Pancreas (tissue), 10 donors: ENCODE measurements at places on chromosomes 11 and 22. TPM values are rescaled to one million over a fixed set of nuclear protein-coding genes. Genes with fewer than 3 reads are reported as not detected.

- H3K27ac ChIP-seq = no peak overlapping the region
- no peaks in the 10 kb centered on the region for H3K27me3 ChIP-seq
- DNase-seq = no peak
- no peak overlapping the region for H3K4me3 ChIP-seq
Measured at GRCh38 chr22:22933100-22933806, 45.6 kb downstream of the IGLL5 start.

DNA sequence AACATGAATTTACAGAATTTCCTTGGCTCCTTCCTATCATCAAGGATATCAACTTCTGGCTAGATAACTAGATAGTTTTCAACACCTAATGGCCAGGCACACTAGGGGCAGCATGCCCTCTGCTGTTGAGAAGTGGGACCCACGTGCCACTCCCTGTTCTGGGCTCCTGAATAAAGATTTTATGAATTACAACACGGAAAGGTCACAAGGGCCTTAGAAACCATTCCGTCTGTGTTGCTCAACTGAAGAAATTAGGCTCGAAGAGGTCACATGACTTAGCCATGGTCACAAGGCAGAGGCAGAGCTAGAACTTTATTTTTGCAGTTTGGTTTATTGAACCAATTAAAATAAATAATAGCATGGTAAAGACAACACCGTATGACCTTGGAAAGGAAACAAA lies 36.0 kb downstream of the PRCP start:
- H3K4me3 ChIP-seq = no peak overlapping the region
- DNase-seq = peak; percentile 20
- no peaks in the 10 kb centered on the region for H3K27me3 ChIP-seq
- no peaks in the 10 kb centered on the region for H3K36me3 ChIP-seq

- H3K36me3 ChIP-seq = no peaks in the 10 kb centered on the region
- no peak overlapping the region for H3K4me3 ChIP-seq
- H3K27me3 ChIP-seq = no peaks in the 10 kb centered on the region
- no peak for DNase-seq
- H3K4me1 ChIP-seq = no peaks in the 10 kb centered on the region
Measured at GRCh38 chr22:45771711-45772110, 100.1 kb downstream of the ATXN10 start.

DNA sequence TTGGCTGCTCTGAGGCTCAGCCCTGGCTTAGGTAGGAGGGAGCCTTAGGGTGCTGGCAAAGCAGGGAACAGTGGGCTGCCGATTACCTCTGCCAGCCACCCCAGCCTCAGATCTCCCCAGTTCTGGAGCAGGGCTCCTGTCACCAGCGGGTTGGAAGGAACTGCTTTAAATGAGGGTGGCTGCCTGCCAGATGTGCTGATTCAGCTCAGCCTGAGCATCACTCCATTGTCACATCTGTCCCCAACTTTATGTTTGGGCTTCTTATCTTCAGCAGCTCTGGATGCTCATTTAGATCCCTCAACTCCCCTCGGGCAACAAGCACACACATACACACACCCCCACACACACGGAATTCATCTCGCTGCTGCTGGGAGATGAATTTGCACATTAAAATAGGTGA lies 16.9 kb upstream of the ANKK1 start:
- no peak overlapping the region for H3K4me3 ChIP-seq
- H3K27ac ChIP-seq = no peak overlapping the region
- DNase-seq = no peak
- H3K27me3 ChIP-seq = no peaks in the 10 kb centered on the region

DNA sequence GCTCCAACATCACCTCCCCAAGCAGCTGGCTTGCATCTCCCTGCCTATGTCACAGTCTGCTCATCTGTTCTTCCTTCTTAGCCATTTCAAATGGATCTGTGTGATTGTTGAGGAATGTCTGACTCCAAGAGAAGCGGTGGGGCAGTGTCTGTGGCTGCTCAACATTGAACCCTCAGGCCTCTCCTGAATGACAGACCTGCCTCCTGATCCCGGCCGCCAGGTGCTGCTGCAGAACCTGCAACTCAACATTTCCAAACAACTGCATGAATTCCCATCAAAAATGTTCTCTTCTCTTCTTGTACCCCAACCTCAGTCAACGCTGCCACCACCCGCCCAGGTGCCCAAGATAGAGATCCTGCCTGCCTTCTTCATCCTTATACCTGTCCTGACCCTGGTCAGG lies 132.5 kb downstream of the FBXO7 start:
- no peak for DNase-seq
- no peak overlapping the region for H3K4me3 ChIP-seq
- no peaks in the 10 kb centered on the region for H3K27me3 ChIP-seq
- H3K27ac ChIP-seq = no peak overlapping the region

- H3K4me1 ChIP-seq = no peaks in the 10 kb centered on the region
- no peaks in the 10 kb centered on the region for H3K27me3 ChIP-seq
- no peak overlapping the region for H3K4me3 ChIP-seq
- no peak overlapping the region for H3K27ac ChIP-seq
- DNase-seq = no peak
Measured at GRCh38 chr11:47331454-47332302, 20.8 kb downstream of the MYBPC3 start.

- no peaks in the 10 kb centered on the region for H3K4me1 ChIP-seq
- DNase-seq = no peak
- H3K27me3 ChIP-seq = no peaks in the 10 kb centered on the region
- H3K27ac ChIP-seq = no peak overlapping the region
- H3K36me3 ChIP-seq = no peaks in the 10 kb centered on the region
- no peak overlapping the region for H3K4me3 ChIP-seq
Measured at GRCh38 chr22:19823902-19824211, 30.8 kb downstream of the GNB1L start.

GRCh38 chr11:57370251-57370650 lies 10.7 kb downstream of the PRG3 start:
- no peaks in the 10 kb centered on the region for H3K27me3 ChIP-seq
- no peak overlapping the region for H3K4me3 ChIP-seq
- no peak overlapping the region for H3K27ac ChIP-seq
- no peak for DNase-seq
- H3K36me3 ChIP-seq = no peaks in the 10 kb centered on the region

DNA sequence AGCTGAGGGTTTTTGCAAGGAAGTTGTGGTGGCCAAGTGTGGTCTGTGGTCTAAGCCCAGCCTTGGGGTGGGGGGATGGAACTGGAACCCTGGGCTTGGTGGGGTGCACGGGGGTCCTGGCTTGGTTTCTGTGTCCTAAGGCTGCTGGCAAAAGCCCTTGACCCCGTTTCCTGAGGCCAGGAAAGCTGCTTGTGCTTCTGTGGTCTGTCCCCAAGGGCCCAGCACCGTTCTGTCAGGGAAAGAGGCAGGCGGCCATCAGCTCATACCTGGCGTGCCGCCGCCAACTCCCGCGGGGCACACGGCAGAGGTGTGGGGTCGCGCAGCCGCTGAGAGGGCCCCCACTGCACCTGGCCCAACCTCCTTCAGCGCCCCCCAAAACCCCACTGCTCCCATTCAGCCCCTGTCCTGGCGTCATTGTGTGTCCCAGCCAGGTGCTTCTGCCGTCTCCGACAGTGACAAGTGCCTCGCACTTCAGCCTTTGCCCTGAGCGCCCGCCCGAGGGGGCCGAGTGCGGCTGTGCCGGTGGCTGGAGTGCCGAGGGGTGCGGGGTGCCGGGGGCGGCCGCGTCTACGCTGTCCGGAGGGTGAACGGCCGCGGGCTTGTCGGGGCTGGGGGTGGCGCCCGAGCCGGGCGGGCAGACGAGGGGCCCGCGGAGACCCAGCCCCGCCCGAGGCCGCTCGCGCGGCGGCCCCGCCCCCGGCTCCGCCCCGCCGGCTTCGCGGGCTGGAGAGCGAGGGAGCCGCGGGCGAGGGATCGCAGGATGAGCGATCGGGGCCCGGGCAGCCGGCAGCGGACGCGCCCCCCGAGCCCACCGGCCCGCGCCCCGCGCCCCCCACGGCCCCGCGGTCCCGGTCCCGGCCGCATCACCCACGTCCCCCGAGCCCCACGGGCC lies at the start of gene CNIH2:
Gene CNIH2 (plus strand): TSS at position 705 of the 892 bp plus-strand sequence. CDS start 282 bp downstream, outside the sequence.
- H3K4me3 ChIP-seq = no peak within 1 kb of the TSS
- H3K4me1 ChIP-seq = no peaks in the 10 kb centered on the region
- no peaks in the 10 kb centered on the region for H3K27me3 ChIP-seq
- peak; percentile 59 for DNase-seq
- no peaks in the 10 kb centered on the region for H3K36me3 ChIP-seq

DNA sequence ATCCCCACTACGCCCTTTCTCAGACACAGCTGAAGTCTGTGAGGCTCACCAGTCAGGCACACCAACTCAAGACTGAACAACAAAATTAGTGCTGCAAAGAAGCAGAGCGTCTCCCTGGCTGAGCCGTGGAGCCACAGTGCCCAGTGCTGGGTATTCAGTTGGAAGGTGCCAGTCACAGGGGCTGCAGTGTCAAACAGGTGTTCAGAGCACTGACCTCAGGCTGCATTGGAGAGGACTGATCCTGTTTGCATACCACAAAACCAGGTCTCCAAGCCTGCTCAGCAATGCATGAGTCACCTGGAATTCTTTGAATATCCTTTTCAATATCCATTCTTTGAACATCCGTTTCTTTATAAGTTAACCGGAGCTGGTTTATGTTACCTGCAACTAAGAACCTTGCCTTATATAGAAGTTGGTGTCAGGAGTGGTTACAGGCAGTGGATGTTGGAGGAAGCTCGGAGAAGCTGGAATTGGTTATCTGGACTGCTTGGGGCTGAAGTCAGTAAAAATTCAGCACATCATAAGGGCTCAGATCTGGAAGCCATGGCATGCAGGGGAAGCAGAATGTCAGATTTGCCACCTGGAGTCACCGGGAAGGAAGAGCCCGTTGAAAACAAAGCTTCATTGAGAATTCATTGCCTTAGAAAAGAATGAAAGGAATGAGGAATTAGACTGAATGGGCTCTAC lies 30.3 kb downstream of the PDGFB start:
- no peaks in the 10 kb centered on the region for H3K27me3 ChIP-seq
- DNase-seq = no peak
- H3K4me3 ChIP-seq = no peak overlapping the region
- no peaks in the 10 kb centered on the region for H3K36me3 ChIP-seq
- H3K27ac ChIP-seq = peak overlapping the region; percentile 51

- H3K4me1 ChIP-seq = peaks cover 25% of the 10 kb centered on the region
- DNase-seq = no peak
- peak overlapping the region; percentile 86 for H3K27ac ChIP-seq
- no peaks in the 10 kb centered on the region for H3K36me3 ChIP-seq
- H3K4me3 ChIP-seq = no peak overlapping the region
- H3K27me3 ChIP-seq = no peaks in the 10 kb centered on the region
Measured at GRCh38 chr11:46554213-46555147, 39.3 kb downstream of the AMBRA1 start.

GRCh38 chr11:119468511-119468910 lies 45.5 kb upstream of the THY1 start:
- no peak for DNase-seq
- no peak overlapping the region for H3K4me3 ChIP-seq
- no peaks in the 10 kb centered on the region for H3K27me3 ChIP-seq
- H3K36me3 ChIP-seq = no peaks in the 10 kb centered on the region
- H3K4me1 ChIP-seq = no peaks in the 10 kb centered on the region
- no peak overlapping the region for H3K27ac ChIP-seq

GRCh38 chr11:106482917-106483785 lies 405.7 kb downstream of the AASDHPPT start:
- H3K4me1 ChIP-seq = no peaks in the 10 kb centered on the region
- no peaks in the 10 kb centered on the region for H3K27me3 ChIP-seq
- H3K36me3 ChIP-seq = no peaks in the 10 kb centered on the region
- no peak overlapping the region for H3K4me3 ChIP-seq
- no peak overlapping the region for H3K27ac ChIP-seq

DNA sequence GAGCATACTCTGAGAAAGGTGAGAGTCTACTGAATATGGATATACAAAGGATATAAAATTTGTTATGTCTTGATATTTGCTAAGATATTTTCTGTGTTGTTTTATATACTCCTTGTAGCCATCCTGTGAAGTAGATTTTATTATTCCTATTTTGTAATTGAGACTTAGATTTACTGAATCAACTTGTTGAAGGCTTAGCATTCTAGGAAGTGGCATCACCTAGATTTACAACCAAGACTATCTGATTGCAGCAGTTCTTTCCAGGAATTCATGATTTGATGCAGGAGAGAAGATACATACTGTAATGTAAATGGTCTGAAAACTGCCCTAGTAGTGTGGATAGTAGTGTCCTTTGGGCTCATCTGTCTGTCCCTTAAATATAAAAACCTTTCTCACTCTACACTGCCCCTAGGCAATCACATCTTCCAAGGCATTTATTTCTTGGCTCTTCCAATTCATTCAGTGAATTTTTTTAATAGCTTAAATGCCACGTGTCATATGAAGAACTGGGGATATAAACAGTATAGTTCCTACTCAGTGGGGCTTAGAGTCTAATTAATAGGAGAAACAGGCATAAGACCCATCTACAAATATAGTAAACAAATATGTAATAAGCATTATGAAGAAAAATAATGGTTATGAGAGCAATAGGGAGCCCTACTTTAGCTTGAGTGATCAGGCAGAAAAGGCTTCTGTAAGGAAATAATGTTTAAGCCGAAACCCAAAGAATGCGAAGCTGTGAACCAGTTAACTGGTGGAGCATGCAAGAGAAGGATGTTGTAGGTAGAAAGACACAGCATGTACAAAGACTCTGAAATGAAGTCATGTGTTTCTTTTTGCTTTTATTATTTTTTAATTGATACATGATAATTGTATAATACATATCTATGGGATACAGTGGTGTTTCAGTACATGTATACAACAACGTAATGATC lies 13.6 kb downstream of the IPO7 start:
- H3K27ac ChIP-seq = no peak overlapping the region
- no peaks in the 10 kb centered on the region for H3K27me3 ChIP-seq
- DNase-seq = no peak
- no peaks in the 10 kb centered on the region for H3K36me3 ChIP-seq
- no peaks in the 10 kb centered on the region for H3K4me1 ChIP-seq

- H3K27ac ChIP-seq = no peak overlapping the region
- no peaks in the 10 kb centered on the region for H3K27me3 ChIP-seq
- H3K36me3 ChIP-seq = no peaks in the 10 kb centered on the region
- H3K4me1 ChIP-seq = no peaks in the 10 kb centered on the region
- H3K4me3 ChIP-seq = no peak overlapping the region
Measured at GRCh38 chr11:77201370-77201769, 73.3 kb downstream of the MYO7A start.

Gene SIAE
- total RNA-seq = 9.6 TPM

Gene LRRC74B
- not detected for total RNA-seq

Gene RAB36
- total RNA-seq = 4.4 TPM

Gene LARGE2
- 17.1 TPM for total RNA-seq

Gene SPON1
- total RNA-seq = 0.83 TPM

Gene GLB1L3
- 0.12 TPM for total RNA-seq

Gene DYNC2H1
- total RNA-seq = 7.7 TPM

Gene CCND1
- 85.7 TPM for total RNA-seq

Gene OR52I1
- not detected for total RNA-seq

Gene B4GALNT4
- total RNA-seq = 4.8 TPM

Gene CLP1
- total RNA-seq = 6.0 TPM
